ENCODE measurements at places on chromosomes 2 and 18. TPM values are rescaled to one million over a fixed set of nuclear protein-coding genes. Genes with fewer than 3 reads are reported as not detected.

The TCF4 gene
- total RNA-seq = 58.5 TPM

The SYT4 gene
- total RNA-seq = 3.8 TPM

The MIB1 gene
- total RNA-seq = 26.6 TPM

The LMAN2L gene
- total RNA-seq = 11.7 TPM

The MBP gene
- total RNA-seq = 21.7 TPM

The CGREF1 gene
- 5.6 TPM for total RNA-seq

The ESPNL gene
- 0.15 TPM for total RNA-seq

- DNase-seq = no peak
Measured at GRCh38 chr18:6210349-6211173, 204.2 kb downstream of the L3MBTL4 start.

- DNase-seq = peak; percentile 79
Measured at GRCh38 chr2:227163998-227164762, at the start of the genes COL4A3 and COL4A4. COL4A3 (plus strand) TSS chr2:227164624; CDS start chr2:227164727, 103 bp downstream. COL4A4 (minus strand) TSS chr2:227164205; CDS start chr2:227147483, 16,722 bp downstream.

GRCh38 chr18:22411446-22411845, 6.3 kb downstream of the CTAGE1 start:
- no peak for DNase-seq

- DNase-seq = no peak
Measured at GRCh38 chr2:204503869-204504268, 41.4 kb upstream of the PARD3B start.

DNA sequence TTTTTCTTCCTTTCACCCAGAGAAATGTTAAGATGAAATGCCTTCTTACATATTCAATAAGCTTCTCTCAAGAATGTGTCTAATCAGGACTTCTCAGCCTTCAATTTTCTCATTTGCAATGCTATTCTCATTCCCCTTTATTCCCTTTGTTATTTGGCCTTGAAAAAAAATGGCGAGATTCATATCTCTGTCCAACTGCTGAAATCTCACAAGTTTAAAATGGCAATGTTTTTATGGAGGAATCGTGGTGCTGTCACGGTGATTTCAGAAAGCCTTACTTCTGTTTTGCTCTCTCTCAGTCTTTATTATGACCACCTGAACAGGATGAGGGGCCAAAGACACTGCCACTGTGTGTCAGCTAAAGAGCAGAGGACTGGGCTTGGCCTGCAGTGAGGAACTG, 928.5 kb downstream of the DCC start:
- DNase-seq = no peak

DNA sequence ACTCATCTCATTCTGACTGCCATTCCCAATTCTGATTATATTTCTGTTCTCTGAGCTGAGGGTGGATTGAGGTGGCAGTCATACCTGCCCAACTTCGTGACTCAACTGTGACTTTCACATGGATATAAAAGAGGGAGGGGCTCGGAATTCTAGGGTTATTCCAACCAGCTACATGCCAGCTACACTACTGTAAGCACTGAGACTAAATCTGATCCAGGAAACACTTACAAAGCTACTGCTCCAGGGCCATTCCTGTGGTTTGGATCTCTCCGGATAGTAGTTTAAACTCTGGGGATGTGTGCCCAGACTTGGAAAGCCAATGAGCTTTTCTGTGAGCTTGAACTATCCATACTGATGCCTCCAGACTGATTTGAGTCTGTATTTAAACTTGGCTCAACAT, 7.9 kb downstream of the MAP2 start:
- no peak for DNase-seq

DNA sequence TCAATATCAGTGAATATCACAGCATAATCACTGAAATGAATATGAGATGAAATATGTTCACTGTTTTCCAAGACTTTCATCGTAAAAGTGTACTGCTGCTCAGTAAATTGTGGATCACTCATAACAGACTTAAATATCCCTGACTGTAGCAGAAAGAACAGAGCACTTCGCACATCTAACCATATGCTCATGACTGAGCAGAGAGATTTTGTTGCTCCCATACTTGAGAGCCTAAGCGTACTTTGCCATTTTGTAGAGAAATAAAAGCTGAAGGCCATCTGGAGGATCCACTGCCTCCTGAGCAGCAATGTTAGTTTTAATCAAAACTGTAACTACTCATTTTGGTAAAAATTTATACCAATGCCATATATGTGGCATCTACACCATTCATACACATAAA, 243.5 kb downstream of the STK39 start:
- no peak for DNase-seq

DNA sequence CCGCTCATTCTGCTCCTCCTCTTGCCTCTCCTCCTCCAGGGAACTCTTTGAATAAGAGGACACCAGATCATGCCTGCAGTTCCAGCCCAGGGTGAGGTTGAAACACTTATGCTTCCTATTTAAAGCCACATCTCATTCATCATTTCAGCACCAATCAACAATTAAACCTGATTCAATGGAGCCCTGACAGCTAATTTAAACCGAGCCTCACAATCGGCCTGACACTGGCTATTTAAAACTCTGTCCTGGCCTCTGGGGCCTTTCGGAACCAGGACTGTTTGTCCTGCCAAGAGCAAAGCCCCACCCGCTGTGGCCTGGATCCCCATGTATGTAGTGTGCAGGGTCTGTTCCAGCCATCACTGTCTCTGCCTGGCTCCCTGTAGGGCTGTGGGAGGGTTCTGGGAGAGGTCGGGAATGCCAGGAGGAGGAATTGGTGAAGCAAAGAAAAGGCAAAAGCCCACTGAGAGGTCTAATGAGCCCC, 97.4 kb downstream of the MCFD2 start:
- DNase-seq = peak; percentile 91

- DNase-seq = no peak
Measured at GRCh38 chr2:148622366-148622765, 22.2 kb upstream of the EPC2 start.

DNA sequence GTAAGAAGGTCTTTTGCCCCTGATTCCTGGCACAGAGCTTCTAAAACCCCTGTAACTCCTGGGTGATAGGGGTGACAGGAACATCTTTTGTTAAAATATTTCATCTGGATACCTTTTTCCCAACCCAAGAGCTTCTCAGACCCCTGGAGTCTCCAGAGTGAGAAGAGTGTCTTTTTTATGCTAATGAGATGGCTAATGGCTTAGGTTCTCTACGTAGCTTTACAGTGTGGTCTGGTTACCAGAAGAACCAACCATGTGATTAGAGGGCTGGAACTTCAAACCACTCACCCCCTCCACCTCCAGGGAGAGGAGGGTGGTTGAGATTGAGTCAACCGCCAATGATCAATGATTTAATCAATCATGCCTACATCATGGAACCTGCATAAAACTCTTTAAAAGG, 16.2 kb upstream of the DCC start:
- no peak for DNase-seq

DNA sequence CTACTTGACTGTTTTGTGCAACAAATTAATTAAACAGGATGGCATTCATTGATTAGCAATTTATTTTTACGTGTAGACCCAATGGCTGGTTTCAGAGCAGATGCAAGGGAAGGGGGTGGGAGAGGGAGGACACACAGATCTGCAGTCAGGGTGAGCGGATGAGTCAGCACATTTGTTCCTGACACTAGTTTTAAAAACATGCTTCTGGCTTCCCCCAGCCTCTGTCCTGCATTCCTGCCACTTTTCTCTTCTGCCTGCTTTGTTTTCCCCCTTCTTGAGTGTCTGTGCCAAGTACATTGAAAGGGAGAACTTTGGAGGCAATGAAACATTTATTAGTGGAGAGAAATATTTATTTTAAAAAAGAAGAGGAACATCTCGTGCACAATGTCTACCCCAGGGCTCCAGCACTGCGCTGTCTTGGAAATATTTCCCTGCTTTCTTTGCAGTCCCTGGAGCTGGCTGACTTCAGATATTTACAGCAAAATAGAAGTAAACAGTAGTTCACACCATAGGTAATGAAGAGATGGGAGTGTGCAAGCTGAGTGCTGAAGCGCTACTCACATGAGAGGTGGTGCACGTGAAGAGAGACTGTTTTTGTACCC, 52.2 kb downstream of the NRP2 start:
- no peak for DNase-seq

DNA sequence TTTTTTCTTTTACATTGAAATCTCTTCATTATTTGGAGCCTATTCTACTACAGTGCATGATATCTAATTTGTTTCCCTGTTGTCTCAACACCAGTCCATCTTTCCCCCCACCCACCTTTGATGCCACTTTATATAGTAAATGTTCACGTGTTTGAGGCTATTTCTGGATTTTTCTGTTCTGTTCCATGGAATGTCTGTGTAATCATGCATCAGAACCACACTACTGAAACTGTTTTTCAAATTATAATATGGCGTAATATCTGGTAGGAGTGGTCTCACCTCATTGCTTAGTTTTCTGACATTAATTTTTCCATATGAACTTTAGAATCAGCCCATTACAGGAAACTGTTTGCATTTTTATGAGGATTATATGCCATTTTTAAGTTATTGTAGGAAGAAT, 19.1 kb upstream of the NARS1 start:
- DNase-seq = no peak

DNA sequence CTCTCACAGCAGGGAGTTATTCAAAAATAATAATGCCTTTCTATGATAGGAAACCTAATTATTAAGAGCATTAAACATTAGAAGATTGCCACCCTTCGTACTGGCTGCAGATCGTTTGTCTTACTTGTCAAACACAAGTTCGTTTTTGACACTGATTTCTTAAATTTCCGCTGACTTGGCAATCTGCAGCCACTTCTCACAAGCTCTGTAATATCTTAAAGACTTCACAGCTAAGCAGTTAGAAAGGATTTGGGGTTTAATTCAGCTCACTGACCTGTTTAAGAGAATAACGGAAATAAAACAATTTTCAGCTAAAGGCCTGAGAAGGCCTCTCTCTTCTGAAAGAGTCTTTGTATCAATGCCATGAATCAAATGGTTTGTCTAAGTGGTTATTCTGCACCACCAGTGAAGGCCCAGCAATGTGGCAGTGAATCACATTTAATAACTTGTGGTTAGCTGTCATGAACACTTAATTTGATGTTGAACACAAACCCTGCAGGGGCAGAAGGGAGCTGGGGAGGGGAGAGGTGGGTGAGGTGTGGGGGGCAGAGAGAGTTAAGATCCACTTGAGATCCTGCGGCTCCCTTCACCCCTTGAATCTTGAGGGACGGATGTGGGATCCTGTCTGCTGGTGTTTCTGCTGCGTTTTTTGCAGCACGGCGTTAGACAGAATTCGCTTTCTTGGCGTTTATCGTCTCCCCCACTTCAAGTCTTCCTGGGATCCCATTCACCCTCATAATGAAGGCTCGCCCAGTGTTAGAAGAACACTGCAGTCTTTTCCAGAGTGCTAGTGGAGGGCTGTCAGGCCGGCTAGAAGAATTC, 145.4 kb upstream of the SATB2 start:
- no peak for DNase-seq
